Activated naive CD4-positive, alpha-beta T cell treated with Interleukin-2 at 50 U/mL for 16 hours (primary cell): ENCODE measurements at places on chromosomes 1 and 21.

DNA sequence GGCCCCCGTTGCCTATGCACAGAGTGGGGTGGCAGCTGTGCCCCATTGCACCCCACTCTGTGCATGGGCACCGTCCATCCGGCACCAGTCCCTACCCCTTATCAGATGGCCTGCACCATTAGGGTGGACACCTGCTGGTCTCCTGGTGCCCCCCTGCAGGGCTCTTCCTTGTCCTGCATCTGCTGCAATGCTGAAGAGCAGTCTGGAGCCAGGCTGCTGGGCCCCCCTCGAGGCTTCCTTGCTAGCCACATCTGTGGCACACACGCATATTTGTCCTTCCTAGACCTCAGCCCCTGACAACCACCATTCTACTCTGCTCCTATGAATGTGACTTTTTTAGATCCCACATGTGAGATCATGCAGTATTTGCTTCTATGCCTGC, 56.4 kb downstream of the COL18A1 start:
- no peak for DNase-seq

DNA sequence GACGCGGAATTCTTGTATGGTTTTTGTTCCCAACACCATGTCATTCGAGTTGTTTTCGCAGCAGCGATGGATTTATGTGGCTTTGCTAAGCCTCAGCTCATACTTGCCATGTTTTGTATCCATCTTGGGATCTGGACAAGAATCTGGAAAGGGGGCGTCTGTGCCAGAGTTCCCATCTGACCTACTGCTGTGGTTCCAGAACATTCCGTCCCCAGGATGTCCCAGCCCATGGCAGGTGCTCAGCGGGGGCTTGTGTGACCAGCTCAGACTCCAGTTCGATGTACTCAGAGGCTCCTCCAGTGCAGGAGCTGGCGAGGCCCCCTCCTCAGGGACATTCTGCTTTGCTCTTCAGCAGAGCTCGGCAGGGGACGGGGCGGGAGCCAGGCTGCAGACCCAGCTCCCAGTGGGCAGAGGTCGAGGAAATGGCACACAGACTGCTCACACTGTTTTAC, 24.0 kb upstream of the ADARB1 start:
- no peak for DNase-seq

- DNase-seq: no peak
Measured at GRCh38 chr1:47847763-47848162, 149.4 kb downstream of the TRABD2B start.

- no peak for DNase-seq
Measured at GRCh38 chr21:15445327-15445726, 284.5 kb upstream of the USP25 start.

DNA sequence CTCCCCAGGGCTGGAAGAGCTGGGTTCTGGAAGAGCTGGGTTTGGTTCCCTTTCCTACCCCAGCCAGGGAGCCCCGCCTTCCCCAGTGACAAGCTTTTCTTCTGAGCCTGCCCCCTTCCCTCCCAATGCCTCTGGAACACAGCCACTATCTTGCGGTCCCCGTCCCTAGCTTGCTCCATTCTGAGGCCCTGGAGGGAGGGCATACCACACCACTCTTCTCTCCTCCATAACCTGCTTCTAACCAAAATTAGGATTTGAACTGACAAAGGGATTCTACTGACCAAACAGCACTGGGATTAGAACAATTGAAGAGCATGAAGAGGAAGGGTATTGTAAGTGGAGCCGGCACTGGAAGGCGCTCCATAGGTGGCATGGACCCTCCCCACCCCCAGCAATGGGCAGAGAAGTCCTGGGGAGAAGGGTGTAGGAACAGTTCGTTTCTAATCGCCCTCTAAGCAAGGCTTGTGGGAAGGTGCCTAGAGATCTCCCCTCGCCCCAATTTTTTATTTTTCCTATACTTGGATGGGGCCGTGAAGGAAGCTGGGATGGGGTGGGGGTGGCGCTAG, 690 bp downstream of the C1orf216 start:
- DNase-seq: no peak

GRCh38 chr1:213329406-213330008, 278.5 kb downstream of the RPS6KC1 start:
- no peak for DNase-seq

DNA sequence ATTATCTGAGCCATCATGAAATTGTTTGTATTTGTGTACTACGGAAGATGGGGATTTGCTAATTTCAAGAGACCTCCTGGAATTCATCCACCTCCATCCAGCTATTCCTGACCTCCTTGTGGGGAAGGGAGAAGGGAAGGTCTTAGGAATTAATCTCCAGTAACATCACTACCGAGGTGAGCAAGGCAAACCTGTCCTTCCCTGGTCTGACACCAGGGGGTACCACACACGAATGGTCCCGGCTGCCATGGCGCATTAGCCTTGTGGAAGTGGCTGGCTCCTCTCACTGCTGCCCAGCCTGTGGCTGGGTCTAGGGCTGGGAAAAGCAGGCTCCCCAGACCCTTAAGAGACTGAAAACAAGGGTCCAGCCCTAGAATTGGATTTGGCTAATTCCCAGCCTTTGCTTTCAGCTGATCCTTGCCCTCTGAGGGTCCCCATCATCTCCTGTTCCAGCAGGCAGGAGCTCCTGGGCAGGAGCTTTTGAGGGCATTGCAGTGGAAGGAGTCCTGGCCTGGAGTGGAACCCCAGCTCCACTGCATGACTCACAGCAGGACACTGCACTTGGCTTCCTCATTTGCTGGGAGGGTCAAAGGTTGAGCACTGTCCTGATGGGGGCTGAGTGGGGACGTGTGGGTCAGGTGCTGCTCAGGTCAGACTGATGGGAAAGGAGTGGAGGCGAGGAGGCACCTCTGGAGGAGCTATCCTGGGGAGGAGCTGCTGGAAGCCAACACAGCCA, 34.8 kb downstream of the RIMS3 start:
- peak; percentile 14 for DNase-seq

- no peak for DNase-seq
Measured at GRCh38 chr1:89855413-89856123, 34.7 kb downstream of the LRRC8D start.
